Activated gamma-delta T cell treated with anti-CD3 and anti-CD28 coated beads, Interleukin-2, amount 50 U/mL, for 16 hours (primary cell): ENCODE measurements at places on chromosomes 5 and 9.
A peak's percentile ranks its signal among the peaks of the same experiment; 100 is the strongest.

- DNase-seq = no peak
These were observed 12.1 kb downstream of the MRPL36 start for GRCh38 chr5:1787472-1788047.

DNA sequence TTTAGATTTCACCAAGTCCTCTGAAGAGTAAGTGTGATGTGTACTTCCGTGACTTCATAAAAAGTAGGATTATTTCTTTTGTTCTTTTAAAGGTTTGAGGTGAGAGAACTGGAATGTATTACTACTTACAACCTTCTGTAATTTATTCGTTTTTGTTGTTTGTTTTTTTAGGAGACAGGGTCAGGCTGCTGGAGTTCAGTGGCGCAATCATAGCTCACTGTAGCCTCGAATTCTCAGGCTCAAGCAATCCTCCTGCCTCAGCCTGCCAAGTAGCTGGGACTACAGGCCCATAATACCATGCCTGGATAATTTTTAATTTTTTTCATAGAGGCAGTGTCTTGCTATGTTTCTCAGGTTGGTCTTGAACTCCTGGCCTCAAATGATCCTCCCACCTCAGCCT lies 68.3 kb upstream of the RETREG1 start:
- no peak for DNase-seq

GRCh38 chr9:91915524-91916263 lies 34.3 kb downstream of the ROR2 start:
- DNase-seq = no peak

GRCh38 chr9:92734931-92735635 lies 29.6 kb downstream of the BICD2 start:
- DNase-seq = no peak

DNA sequence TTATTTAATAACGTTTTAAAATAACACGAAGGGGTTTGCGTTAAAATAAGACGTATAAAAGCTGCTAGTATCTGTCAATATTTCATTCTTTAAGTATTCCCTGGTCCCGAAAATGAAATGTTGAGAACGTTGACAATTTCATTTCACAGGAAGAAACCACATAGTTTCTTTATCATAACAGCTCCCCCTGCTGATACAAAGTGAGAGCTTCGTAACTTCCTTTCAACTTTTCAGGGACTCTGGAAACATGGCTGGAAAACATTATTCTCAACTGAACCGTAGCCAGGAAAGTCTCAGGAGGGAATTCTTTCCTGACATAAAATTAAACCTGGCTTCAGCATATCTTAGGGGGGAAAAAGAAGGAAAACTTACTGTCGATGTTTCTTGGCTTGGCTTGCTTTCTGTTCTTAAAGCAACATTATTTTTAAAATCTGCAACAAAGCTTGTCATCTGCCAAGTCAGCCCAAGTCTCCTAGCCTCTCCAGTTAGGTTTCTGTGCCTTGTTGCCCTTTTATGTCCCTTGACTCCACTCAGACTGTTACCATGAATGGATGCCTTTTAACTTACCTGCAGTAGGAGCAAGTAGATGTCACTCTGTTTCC lies 122.9 kb upstream of the DAB2 start:
- DNase-seq = no peak

DNA sequence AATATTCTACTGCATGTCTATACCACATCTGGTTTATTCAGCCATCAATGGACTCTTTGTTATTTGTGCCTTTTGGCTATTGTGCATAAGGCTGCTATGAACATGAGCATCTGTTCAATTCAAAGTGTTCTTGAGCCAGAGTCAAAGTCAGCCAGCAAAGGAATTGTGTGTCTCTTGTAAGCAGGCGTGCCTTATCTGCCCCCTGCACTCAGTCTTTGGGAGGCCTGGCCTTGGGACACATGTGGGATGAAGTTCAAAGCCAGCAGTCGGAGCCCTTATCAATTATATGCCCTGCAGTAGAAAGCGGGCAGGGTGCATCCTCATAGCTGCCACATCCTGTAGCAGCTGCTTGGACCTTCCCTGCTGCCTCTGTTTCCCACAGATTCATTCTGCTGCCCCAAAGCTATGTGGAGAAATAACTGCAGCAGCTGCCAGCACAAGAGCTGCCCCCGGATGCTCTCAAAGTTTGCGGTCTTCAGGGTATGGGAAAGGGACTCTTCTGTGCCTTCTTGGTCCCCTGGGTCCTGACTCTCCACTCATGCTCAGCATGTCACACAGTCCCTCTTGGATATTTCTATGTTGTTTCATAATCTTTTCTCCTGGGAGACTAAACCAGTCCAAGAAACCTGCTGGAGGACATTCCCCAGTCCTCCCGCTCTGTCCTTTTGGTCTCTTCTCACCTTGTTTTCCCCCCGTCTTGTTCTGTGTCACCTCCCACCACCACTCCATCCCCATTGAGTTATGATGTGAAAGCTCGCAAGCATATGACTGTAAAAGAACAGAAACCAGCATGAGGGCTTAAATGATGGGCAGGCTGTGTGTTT lies 35.9 kb downstream of the STOM start:
- DNase-seq = no peak

GRCh38 chr9:94805585-94805984 lies 79.1 kb downstream of the AOPEP start:
- DNase-seq = no peak

GRCh38 chr9:72600671-72601070 lies 79.3 kb downstream of the TMC1 start:
- DNase-seq = no peak

DNA sequence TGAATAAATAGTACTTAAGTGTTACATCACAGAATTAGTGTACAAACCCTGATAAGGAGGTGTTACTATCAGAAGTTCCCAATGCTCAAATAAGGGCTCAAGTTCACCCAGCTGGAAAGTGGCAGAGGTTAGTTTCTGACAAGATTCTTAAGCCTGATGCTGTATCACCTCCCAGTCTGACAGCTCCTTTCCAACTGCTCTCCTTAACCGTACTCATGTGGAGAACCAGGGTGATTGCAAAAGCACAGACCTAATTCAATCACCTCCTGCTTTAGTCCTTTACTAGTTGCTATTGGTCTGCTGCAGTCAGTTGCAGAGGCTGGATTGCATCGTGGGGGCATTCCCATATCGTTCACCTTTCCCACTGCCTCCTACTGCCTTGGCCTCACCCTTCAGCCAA lies 100.4 kb upstream of the ZNF618 start:
- DNase-seq = no peak

DNA sequence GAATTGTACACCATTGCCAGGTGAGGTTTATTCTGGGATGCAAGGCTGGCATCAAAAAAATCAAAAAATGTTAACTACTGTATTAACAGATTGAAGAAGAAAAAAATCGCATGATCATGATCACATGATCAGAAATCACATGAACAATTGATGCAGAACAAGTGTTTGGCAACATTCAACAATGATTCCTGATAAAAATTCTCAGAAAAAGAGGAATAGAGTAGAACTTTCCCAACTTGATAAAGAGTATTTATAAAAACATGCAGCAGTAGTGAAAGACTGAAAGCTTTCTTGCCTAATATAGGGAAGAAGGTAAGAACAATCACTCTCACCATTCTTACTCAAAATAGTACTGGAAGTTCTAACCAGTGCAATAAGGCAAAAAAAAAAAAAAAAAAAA lies 16.4 kb downstream of the SLCO4C1 start:
- DNase-seq = no peak

DNA sequence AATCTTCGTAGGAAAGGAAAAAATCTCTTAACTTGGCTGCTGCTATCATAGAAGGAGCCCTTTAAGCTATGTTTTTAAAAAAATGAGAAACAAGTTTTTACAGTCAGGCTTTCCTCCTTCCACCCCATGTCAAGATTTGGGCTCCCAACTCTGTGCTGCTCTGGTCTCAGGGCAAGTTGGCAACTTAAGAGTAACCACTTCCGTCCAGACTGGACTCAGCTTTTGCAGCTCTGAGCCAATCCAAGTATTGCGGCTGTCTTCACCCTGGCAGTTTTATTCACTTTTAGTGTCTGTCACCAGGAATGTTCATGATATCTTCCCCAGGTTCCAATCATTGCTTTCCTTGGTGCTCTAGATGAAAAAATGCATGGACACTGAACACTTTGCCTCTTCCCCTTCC lies 115.9 kb upstream of the GAS1 start:
- no peak for DNase-seq

DNA sequence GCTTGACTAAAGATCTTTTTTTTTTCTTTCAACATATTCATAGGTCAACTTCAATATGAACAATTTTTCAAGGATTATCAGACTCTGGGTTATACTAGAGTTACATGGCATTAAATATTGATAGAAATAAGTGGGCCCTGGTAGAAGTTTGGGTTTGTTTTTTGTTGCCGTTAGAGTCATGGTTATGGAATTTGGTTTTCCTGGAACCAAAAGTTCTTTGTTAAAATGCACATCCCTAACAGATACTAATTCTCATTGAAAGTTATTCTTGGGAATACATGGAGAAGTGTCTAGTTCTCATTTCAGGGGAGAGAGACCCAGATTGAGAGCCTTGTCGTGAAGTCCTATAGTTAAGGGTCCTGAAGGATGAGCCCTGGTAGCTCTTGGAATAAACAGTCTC lies 124.9 kb downstream of the FGF1 start:
- no peak for DNase-seq

DNA sequence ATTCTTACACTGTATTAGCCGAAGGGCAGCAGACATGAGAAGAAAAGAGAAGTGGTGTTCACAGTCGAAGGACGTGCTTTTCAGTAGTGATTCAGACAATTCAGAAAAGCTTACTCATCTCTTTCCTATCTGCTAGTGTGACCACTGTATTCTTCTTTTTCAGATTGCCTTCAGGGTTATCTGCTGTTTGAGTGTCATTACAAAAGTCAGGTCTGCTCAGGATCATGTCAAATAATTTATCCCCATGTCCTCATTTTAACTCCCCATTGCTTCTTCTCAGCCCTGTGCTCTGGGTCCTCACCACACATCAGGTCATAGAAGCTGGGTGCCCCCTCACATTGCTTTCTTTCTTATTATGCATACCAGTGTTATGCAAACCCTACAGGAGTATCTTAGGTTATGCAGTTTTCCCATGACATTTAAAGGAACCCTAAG lies 394.0 kb downstream of the CETN3 start:
- no peak for DNase-seq

DNA sequence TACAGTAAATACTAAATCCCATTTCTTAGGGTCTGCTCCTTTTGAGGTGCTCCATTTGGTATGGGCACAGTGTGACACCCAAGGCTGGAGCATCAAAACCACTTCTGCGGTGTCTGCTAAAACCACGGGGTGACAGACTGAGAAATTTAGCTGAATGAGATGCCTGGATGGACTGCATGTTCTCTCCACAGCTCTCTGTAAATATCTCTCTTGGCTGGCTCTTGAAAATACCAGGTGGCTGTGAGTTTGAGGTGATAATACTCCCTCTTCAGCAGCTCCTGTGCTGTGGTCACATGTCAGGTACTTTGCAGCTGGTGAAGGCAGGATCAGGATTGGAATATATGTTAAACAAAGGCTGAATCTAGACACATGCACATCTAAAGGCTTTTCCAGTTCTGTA lies 93.7 kb upstream of the SIMC1 start:
- DNase-seq = no peak

GRCh38 chr9:137542486-137542885 lies 7.7 kb downstream of the PNPLA7 start:
- DNase-seq = no peak

- no peak for DNase-seq
These were observed 26.9 kb downstream of the PTGS1 start for GRCh38 chr9:122397749-122398148.

DNA sequence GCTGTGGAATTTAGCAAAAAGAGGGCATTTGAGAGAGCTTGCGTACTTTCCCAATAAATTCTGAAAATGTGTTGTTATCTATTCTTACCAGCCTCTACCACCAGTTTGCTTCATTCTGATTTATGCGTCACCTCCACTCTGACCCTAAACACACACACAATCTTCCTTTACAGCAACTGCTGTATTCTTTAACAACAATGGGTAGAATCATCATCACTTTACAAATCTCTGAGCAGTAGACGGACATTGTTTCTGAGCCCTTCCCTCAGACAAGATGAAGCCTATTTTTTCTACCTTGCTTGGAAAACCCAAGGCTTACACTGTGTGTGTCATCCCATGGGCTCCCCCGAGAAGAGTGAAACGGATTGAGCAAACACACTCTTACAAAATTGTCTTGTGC lies 83.1 kb upstream of the RASA1 start:
- no peak for DNase-seq

GRCh38 chr5:63860379-63860778 lies 101.9 kb downstream of the HTR1A start:
- no peak for DNase-seq

DNA sequence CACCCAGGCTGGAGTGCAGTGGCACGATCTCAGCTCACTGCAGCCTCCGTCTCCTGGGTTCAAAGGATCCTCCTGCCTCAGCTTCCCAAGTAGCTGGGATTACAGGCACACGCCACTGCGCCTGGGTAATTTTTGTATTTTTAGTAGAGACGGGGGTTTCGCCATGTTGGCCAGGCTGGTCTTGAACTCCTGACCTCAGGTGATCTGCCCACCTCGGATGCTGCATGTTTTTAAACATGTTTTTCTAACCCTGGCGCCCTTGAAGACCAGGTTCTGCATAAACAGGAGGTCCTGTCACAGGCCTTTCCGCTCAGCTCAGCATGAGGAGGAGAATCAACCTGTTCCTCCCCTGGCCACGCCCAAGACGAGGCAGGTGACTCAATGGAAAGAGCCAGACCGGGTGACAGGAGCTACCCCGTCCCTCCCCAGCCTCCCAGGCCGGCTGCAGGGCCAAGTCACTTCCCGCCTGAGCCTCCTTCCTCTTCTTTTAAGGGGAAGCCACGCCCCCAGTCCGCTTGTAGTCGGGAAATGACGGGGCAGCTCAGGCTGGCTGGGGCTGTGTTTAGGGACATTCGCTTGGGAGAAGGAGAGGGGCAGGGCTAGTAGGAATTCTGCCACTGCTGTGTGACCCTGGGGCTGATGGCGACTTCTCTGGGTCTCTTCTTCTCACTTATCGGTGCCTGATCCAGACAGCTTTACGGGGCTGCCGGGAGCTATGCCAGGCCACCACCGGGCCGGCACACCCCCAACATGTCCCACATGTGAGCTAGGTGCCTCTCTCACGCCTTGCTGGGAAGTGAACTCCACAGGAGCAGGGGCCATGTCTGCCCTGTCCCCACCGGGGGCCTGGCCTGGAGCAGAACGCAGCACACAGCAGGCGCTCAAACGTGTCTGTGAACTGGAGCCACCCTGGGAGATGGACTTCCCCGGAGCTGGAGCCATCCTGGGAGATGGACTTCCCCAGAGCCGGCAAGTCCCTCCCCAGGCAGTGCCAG lies 6.1 kb downstream of the NOTCH1 start:
- DNase-seq = peak; percentile 72
